Upper lobe of right lung (tissue), 1 donor: ENCODE measurements at places on chromosomes 5 and 9. TPM values are rescaled to one million over a fixed set of nuclear protein-coding genes. Genes with fewer than 3 reads are reported as not detected.
A peak's percentile ranks its signal among the peaks of the same experiment; 100 is the strongest.

DNA sequence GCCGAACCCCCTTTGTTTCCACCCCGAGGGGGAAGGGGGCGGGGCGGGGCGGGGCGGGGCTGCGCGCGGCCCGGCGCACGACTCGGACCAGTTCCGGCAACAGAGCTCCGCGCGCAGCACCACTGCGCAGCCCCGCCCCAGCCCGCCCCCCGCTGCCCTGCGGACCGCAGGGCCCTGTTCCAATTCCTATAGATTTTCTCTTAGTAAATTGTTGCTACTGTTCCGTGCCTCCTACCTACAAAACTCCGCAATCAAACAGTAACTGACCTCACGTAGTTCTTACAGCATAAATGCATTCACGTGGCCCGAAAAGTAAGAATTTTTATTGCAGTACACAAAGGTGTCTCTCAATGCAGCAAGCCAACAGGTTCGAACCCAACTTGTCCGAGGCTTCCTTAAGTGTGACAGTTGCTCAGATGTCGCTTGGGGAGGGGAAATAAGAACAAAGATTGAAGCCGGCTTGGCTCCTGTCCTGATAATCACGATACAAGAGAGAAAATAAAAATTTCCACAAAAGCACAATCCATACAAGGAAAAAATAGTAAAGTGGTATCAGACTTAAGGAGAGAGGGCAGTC lies 1.2 kb upstream of the RNF38 start:
- DNase-seq = no peak

- DNase-seq = no peak
Observed at GRCh38 chr5:142277796-142278195, 47.0 kb downstream of the SPRY4 start.

The PPP2R2B gene
- total RNA-seq = 1.2 TPM

GRCh38 chr5:3878267-3878666 lies 282.6 kb downstream of the IRX1 start:
- DNase-seq = no peak

DNA sequence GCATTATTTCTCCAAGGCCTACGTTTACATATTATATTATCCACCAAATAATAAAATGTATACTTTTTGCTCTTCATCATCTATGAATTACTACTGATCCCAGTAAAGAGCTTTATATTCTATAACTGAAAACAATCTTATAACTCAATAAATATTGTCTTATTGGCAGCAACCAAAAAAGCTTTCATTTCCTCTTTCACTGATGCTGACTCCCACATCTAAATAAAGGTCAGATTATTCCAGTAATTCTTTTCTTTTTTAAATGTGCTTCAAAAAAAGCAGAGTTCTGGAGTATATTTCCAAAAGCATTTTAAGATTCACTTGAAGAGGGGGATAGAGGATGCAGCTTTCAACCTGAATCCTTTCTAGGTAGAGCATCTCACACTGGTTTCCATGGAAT lies 75.3 kb upstream of the NR4A3 start:
- no peak for DNase-seq

DNA sequence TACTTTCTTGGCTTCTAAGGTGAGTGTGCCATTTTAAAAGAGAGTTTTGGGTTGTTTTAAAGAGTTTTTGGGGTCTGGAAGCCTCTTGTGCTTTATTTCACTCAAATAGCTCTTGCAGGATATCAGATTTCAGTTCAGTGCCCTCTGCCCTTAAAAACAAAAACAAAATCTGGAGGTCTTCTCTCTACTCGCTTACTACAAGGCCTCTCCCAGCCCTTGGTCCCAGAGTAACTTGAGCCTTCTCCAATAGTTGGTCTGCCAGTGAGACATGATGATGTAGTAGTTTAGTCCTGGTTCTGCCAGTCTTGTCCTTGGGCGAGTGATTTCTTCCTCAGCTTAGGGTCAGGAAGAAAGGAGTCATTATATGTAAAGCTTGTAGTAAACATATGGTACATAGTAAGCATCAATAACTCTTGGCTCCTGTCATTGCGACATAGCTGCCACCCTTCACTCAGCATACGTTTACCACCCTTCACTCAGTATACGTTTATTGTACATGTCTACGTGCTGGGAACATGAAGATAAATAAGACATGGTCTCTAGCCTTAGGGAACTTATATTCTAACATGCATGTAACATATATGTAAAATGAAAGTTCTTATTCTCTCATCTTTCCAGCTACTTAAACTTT lies 147.6 kb downstream of the MAN2A1 start:
- DNase-seq = no peak

The RLN2 gene
- total RNA-seq = not detected

DNA sequence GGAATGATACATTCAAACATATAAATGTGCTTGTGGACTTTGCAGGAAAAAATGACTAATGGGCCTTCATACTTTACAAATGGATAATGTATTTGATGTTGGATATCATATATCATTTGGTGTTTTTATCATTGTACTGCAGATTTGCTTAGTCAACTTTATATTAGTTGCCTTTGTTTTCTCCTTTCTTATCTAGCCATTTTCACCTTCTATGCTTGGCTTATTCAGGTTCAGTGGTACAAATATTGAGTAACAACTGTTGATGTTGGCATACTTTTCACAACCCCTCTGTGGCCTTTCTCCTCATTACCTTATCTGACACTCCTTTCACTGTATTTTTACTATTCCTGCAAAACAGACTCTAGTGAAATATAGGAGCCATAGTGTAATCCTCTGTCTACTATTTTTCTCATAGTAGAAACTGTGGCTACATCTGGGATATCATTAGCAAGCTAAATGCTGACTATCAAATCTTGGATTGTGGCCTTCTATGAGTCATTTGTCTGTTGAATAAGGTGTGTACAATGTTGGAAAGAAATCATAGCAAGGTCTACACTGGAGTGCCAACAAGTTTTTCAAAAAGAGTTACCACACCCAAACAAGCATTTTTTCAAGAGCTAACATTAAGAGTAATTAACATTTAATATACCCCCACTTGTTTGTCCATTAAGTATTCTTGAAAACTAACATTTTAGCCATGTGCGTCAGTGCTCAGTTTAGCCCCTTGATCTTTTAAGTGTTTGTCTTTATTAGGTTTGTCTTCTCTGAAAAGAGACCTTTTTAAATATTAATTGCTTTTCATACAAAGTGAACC lies 330.1 kb downstream of the ADGRV1 start:
- DNase-seq = no peak

DNA sequence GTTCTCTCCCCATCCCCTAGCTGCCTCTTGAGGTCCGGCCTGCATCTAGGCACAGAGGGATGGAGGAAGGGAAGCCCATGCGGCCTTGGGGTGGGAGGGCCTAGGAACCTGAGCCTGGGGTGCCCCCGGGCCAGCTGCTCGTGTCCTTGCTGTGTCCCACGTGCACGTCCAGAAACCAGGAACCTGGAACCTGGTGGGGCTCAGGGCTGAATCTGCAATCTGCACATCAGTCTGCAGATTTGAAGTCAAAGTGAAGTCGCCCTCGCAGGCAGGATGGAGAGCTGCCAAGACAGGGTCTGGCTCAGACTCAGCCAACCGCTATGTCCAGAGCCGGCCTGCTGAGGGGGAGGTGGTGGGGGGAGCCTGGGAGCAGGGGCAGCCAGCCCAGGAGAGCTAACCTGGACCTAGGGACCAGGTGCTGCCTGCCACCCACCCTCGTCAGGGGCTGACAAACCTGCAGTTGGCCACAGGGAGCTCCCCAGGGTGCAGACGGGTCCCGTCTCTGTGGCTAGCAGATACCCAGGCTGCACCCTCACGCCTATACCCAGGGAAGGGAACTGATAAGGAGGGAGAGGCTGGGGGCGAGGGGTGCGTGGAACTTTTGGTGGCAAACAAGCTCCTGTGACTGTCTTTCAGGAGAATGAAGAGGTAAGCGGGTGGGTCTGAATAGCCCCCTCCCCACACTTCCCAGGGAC lies 103.5 kb upstream of the SIMC1 start:
- no peak for DNase-seq

The PPIP5K2 gene
- 53.3 TPM for total RNA-seq

The TMEM232 gene
- 3.6 TPM for total RNA-seq

GRCh38 chr9:133008824-133009223 lies 22.0 kb upstream of the GTF3C5 start:
- DNase-seq = no peak

- no peak for DNase-seq
Observed at GRCh38 chr5:139063664-139064054, 134.5 kb downstream of the SIL1 start.

DNA sequence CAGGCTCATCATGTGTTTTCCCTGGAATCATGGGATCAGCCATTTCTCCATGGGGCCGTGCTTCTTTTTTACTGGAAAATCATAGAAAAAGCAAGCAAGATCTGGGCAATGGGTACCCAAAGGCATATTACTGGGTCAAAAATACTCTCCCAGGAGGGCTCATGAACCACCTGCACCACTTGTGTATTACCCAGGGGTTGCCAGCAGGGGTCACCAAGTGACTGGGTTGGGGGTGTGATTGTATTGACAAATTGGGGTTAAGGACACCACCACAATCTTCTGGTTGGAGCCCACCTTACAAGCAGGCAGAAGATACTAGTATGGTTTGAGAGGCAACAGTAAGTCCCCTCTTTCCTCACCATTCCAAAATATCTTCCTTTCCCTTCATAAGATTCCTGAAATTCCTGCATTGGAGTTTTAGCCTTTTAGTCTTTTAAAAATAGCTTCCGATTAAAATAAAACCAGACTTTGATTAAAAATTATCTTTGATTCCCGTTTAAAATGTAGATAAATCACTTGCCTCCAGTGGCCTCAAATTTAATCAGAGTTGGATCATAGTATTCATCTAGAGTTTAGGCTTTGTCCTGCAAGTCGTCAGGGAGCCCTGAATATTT lies 603.3 kb downstream of the KIF4B start:
- DNase-seq = peak; percentile 60

DNA sequence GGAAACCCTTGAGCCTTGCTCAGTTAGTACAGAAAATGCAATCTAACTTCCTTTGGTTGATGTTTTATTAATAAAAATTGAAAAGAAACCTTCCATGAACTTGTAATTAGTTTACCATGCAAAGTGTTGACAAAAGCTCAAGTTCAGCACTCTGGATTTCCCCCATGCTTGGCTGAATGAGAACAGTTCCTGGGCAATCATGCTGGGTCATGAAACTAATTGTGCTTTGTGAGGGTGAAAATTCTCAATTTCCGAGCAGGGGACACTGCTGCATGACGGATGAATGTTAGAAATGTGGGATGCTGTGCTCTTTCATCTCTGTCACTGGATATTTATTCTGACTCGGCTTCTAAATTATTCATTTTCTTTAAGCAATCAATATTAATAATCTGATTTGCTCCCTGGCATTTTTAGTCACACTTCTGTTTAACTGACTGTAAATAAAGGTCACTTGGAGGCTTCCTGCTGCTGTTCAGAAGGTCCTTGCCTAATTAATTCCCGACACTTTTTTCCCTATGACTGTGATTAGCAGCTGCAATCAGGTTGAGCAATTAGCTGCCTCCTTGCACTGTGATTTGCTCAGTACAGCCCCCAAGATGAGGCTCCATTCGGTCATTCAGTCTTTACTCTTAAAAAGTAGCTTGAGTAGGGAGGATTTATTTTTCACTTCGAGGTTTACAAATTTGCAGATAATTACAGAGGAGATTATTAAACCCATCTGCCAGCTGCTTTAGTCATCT lies 678.1 kb upstream of the ZNF608 start:
- no peak for DNase-seq

GRCh38 chr5:123875561-123876275 lies 363.7 kb downstream of the CSNK1G3 start:
- no peak for DNase-seq

DNA sequence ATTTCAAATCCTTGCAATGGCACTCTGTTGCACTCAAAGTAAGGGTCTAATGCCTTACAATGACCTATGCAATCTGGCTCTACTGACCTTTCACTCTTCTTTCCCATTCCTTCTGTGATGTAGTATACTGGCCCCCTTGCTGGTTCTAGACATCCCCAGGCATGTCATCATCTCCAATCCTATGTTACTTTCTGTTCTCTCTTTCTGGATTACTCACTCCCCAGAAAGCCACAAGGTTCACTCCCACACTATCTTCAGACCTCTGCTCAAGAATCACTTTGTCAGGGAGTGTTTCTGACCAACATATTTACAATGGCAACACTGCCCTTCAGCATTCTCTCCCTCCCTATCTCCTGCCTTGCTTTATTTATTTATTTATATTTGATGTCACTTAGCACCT lies 802.2 kb upstream of the WWC1 start:
- DNase-seq = no peak

The CCNO gene
- not detected for total RNA-seq

DNA sequence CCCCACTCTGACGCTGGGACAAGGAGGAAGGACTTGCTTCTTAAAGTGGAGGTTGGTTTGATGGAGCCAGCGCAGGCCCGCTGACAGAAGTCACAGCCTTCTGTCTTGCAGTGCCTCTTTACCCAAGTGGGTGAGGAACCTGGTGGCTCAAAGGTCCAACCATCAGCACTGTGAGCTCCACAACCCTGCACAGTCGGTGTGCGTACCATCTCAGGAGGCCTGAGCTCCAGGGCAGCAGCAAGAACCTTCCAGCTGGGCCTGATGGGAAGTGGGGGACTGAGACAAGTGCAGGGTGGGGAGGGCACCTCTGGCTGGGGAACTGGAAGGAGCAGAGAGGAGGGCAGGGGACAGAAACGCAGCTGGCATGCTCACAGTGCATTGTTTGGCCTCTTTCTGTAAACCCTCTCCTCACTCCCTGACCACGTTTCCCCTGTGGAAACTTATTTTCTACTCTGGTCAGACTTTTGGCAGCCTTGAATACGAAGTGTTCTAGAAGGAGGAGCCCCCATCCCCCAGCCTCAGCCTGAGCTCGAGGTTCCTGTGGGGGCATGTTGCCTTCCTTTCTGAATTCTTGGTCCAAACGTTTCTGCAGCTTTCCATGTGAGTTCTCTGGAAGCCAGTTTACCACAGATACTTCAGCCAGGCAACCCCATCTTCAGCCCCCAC lies 178.5 kb upstream of the PITX1 start:
- DNase-seq = peak; percentile 45

The PRDM9 gene
- total RNA-seq = not detected

DNA sequence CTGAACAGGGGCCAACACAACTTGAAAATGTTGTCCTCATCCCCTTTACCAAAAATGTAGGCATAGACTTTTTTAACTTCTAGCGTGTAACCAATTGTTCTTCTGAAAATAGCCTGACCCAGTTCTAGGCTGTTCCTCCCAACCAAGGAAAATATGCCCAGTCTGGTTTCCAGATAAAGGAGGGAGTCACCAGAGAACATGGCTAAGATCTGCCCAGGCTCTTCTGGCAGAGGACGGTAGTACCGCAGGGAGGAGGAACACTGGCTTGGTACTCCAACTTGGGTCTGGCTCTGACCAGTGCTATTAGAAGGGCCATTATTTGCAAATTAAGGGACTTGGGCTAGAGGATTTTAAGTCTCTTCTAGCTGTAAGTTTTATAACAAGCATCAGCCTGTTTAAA lies 63.1 kb downstream of the GRAMD2B start:
- DNase-seq = no peak

GRCh38 chr5:149277801-149278200 lies 6.1 kb downstream of the AFAP1L1 start:
- DNase-seq = no peak

The MSX2 gene
- total RNA-seq = 0.52 TPM

The UCK1 gene
- total RNA-seq = 27.9 TPM

The SLC34A3 gene
- 0.23 TPM for total RNA-seq

DNA sequence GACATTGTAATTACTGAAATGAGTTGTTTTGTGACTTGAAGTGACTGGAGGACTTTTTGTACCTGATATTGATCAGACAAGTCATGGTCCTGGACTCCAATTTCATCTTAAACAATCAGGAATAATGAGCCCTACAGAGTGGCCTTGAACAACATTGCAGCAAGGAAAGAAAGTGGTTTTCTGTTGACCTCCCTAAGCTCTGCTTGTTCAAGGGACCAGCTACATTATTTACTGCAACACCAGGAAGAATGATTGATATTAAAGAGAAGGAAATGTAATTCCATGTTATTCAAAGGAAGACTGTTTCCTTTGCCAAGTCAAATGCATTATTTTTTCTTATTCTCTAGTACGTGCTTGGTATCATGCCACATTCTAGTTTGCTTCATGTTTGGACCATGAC lies 22.6 kb downstream of the ENTREP1 start:
- DNase-seq = no peak
